Fibroblast of skin of right quadriceps (primary cell): ENCODE measurements at places on chromosomes 11 and 22.

GRCh38 chr11:131537748-131538147 lies 167.3 kb downstream of the NTM start:
- DNase-seq = no peak

GRCh38 chr22:26737262-26737661 lies 79.9 kb downstream of the MIAT start:
- DNase-seq = peak; percentile 62

- no peak for DNase-seq
These were observed 14.2 kb downstream of the SCYL1 start for GRCh38 chr11:65538915-65539743.

- DNase-seq = no peak
These were observed 949 bp downstream of the MMP11 start for GRCh38 chr22:23773483-23774113.
